Activated T-helper 1 cell treated with anti-CD3 and anti-CD28 coated beads, Interleukin-12 subunit alpha, Interleukin-12 subunit beta, Interleukin-2, Interleukin-4 antibody, amounts not matched to agents 30 ng/mL and 10 ng/mL and 1 ng/mL, durations not matched to agents 14 hours and 24 hours and 36 hours (primary cell): ENCODE measurements at places on chromosomes 1 and 21.

- no peak for DNase-seq
These were observed 6.0 kb downstream of the FNBP1L start for GRCh38 chr1:93453911-93454310.

- DNase-seq: no peak
These were observed 1.8 kb downstream of the NCDN start for GRCh38 chr1:35559317-35559944.

- DNase-seq: no peak
These were observed 138.4 kb upstream of the DSCAM start for GRCh38 chr21:40985370-40985769.

GRCh38 chr1:225470211-225471108 is 42.6 kb upstream of the LBR start:
- DNase-seq: no peak

DNA sequence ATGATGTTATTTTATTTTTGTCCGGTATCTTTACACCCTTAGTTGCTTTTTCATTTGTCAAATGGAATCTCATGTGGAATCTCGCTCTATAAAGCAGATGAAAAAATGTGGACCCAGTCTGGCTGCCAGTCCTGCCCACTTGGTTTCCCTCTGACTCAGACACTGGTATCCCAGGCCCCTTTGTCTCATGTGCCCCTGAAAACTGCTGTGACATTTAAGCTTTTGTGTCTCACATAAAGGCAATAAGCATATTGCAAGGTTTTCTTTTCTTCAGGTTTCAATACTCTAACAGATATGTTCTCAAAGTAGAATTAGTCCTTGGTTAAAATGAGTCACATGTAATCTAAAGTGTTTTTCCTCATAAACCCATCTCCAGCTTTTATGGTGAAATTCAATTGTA is 183.3 kb downstream of the ST6GALNAC3 start:
- no peak for DNase-seq

- no peak for DNase-seq
These were observed 3.1 kb downstream of the ACADM start for GRCh38 chr1:75727571-75727970.

GRCh38 chr21:39318091-39318959 is 4.9 kb upstream of the BRWD1 start:
- DNase-seq: no peak

GRCh38 chr1:61337441-61337951 is 255.1 kb downstream of the NFIA start:
- no peak for DNase-seq

DNA sequence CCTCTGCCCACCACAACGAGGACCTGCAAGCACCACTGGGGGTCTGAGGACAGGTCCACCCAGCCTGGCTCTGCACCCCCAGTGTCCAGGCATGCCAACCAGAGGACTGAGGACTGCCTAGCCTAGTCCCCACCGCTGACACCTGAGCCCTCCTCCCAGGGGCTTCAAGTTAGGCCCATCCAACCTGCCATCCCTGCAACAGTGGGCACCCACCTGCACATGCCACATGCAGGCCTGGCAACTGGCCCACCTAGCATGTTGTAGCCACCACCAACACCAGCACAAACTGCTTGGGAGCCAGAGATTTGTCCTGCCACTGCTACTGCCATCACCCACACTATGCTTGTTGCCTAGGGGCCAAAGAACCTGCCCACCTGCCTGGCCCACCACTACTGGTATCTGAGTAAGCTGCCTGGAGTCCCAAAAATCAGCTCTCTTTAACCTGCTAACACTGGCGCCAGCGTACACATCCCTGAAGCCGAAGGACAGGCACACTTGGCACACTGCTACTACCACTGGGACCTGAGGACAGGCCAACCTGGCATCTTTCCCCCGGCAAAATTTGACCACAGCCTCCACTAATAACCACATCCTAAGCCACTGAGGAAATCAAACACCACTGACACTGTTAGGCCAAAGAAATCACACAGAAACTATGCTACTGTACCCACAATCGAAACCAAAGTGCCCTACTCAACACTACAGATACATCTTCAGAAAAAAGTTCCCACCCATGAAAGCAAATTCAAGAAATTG is 61.5 kb downstream of the PSMG1 start:
- DNase-seq: no peak

GRCh38 chr1:22326372-22326915 is 125.2 kb upstream of the ZBTB40 start:
- DNase-seq: no peak

GRCh38 chr1:15507278-15507677 is 16.7 kb downstream of the CASP9 start:
- no peak for DNase-seq

DNA sequence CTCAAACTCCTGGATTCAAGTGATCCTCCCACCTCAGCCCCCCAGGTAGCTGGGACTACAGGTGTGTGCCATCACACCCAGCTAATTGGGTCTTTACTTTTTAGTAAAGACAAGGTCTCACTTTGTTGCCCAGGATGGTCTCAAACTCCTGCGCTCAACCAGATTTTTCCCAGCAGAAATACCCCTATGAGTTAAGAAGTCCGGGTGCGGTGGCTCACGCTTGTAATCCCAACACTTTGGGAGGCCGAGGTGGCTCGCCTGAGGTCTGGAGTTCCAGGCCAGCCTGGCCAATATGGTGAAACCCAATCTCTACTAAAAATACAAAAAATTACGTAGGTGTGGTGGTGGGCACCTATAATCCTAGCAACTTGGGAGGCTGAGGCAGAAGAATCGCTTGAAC is 6.5 kb upstream of the L1TD1 start:
- no peak for DNase-seq

DNA sequence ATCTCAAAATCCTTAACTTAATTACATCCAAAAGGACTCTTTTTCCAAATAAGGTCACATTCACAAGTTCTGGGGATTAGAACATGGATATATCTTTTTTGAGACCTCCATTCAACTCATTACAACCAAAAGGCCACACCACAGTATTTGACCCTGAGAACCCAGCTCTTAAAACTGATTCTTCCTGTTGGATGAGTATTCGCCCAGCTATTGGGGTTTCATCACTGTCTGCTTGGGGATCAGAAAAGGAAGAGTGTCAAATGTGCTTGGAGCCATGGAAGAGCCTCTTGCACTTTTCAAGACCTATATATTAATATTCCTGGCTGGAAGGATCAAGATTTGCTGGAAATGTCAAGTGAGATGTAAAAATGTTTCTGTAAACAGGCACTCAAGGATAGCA is 5.4 kb upstream of the TINAGL1 start:
- no peak for DNase-seq

GRCh38 chr1:19130468-19130867 is 79.6 kb downstream of the UBR4 start:
- DNase-seq: no peak

DNA sequence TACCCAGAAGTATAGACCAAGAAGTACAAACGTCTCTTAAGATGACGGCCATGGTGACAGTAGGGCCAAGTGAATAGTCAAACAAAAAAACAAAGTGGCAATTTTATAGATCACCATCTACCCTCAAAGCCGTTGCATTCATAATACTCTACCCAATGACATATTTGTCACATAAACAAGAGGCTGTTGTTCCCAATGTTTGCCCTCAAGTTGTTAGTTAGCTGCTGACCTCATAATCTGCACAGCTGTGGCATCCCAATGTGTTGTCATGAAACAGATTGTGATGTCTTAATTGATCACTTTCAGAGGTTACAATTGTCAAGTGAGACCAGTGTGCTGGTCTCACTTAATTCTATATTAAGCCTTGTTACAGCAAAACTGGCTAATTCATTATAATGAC is 333.8 kb downstream of the ST6GALNAC3 start:
- DNase-seq: no peak

DNA sequence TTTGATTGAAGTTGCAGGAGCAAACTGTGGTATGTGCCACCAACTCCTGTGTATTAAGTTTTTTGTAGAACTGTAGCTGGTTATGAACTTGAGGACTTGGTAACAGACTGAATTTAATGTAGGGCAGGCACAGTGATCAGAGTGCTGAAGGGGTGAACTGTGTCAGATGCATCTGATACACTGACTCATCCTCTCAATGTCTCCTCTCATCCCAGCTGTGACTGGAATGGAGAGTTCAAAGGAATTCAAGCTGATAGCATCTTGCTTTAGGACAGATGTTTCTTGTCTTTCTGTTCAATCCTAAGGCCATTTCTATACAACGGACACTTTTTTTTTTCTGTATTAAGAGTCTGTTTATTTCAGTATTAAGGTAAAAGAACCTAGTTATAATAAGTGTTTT is 25.0 kb upstream of the GBP1 start:
- no peak for DNase-seq

GRCh38 chr1:236522937-236523703 is 662 bp upstream of the LGALS8 start:
- no peak for DNase-seq

DNA sequence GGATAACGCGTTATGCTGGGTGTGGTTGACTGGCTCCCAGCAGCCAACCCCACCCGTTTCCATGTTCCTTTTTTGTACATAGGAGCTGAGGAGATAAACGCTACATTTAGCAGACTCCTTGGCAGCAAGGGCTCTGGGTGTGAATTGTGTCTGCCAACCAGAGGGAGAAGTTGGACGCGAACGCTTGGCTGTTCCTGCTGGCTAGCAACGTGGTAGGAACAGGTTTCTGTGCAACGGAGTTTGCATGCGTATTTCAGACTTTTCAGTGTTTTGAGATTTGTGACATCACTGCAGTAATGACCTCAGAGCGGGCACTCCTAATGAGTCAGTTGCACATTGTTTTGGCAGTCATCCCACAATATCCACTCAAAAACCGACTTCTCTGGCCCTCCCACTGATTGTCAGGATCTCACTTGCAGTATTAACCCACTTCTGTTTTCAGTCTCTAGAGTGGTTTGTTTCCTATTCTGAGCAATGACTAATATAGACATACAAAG is 98.7 kb upstream of the RGS1 start:
- no peak for DNase-seq
